ENCODE measurements at places on chromosomes 4 and X.

- no peak for DNase-seq
Measured at GRCh38 chr4:82360298-82361177, 13.3 kb downstream of the HNRNPD start.

DNA sequence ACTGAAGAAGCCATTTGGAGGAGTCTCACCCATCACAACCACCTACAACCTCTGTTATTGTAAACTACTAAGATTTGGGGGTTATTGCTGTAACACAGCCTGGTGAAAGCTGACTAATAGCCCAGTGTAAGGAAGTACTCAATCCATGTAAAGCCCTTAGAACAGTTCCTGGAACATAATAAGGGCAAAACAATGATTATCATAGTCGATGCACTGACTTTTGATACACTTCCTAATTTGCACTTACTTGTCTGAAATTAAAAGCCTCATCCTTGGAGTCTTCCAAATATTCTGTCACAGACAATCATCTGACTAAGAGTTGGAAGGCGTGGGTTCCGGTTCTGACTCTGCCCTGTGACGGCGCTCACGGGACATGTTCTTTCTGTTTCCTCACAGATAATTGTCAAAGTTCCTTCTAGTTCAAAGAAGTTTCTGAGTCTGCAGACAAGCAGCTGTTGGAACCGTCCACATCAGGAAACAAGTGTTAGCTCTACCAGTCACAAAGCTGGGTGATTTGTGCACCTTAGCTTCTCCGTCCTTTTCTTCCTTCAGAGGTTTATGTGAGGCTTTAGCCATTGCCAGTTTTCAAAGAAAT, 33.4 kb upstream of the RASGEF1B start:
- DNase-seq: peak; percentile 25

DNA sequence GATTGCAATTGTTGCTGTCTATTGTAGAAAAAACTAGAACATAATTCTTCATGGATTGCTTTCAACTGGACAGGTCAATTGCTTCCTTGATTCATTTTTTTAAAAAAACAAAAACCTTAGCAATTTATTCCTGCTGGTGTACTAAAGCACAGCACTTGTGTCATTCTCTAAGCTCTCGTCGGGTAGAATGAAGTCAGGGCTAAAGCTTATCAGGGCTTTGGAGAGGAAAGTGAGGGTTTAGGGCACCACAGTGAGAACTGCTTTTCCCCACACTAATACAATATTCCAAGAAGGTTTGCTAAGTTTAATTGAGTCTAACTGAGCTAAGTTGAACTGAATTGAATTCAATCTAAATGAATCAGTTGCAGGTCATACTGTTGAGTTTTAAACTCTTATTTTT, 76.4 kb upstream of the TLR3 start:
- DNase-seq: no peak

DNA sequence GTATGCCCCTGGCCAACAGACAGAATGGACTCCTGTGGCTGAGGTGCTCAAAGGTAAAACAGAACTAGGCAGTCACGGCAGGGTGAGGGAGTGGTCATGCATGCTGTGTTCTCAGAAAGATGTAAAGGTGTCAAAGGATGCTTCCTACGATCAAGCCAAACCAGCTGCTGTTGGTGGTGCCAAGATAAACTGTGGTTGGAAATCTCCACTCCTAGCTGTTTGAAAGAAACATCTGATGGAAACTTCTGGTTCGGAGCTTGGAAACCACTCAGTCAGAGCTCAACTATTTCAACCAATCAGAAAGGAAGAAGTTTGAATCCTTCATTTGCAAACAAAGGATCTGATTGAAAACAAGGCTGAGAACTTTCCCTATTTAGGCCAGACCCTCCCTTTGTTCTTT, 68.5 kb upstream of the DDX60 start:
- no peak for DNase-seq

DNA sequence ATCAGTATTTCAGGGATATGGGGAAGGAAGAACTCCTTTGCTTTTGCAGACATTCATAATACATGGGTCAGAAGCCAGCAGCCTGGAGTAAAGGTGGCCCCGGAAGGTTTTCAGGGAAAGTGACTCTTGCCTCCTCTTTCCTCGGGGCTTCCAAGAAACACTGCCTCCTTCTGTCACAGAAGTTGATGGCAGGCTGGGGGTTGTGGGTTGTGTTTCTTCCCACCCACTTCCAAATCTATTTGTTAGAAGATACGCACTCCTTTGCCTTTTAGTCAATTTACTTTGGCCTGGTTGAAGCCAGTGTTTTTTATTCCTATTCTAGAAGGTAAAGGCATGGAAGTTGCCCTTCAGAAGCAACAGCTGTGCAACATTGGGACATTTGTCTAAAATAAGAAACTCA, 19.7 kb downstream of the KIT start:
- no peak for DNase-seq

- DNase-seq: no peak
Measured at GRCh38 chr4:955931-956381, 17.4 kb downstream of the DGKQ start.

All from stimulated activated CD8-positive, alpha-beta memory T cell treated with anti-CD3 and anti-CD28 coated beads, Interleukin-2, amount 100 ng/mL, for 1 hour (primary cell).